ENCODE measurements at places on chromosomes 5 and 9. TPM values are rescaled to one million over a fixed set of nuclear protein-coding genes. Genes with fewer than 3 reads are reported as not detected.

NUTM2F gene
- not detected for total RNA-seq

ANKRD55 gene
- total RNA-seq = under 0.01 TPM

IFNK gene
- total RNA-seq = not detected

PCDHA3 gene
- 0.32 TPM for total RNA-seq

NOL6 gene
- 32.4 TPM for total RNA-seq

FCN2 gene
- not detected for total RNA-seq
